ENCODE measurements at places on chromosomes 5 and 9.

GRCh38 chr9:131276891-131277286 is 579 bp upstream of the FAM78A start:
- no peak for DNase-seq

DNA sequence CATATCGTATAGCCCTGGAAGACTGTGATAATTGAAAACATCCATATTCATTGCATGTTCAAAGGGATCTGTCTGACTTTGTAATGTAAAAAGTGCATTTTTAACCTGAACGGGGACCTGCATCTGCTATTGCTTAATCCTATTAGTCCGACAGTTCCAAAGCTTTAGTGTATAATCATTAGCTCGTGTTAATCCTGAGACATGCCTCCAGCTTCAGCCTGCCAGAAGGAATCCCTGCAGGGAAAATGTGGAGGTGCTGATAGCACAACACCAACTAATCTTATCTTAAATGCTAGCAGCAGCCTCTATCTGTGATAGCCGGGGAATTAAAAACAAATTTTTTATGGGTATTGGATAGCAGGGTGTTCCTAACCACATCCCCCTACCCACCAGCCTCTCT is 495.2 kb downstream of the TLE4 start:
- no peak for DNase-seq

GRCh38 chr5:157494178-157494832 is 34.3 kb downstream of the NIPAL4 start:
- DNase-seq, result no peak

- DNase-seq, result no peak
These were observed 159.6 kb upstream of the GPR151 start for GRCh38 chr5:146675636-146676035.

GRCh38 chr9:133959171-133959570 is 33.0 kb downstream of the VAV2 start:
- DNase-seq, result no peak

GRCh38 chr5:73908395-73908794 is 282.4 kb downstream of the ARHGEF28 start:
- DNase-seq, result no peak

GRCh38 chr9:36322462-36322861 is 64.2 kb upstream of the GNE start:
- DNase-seq, result no peak

- DNase-seq, result no peak
These were observed 554.0 kb upstream of the KLF4 start for GRCh38 chr9:108043585-108043984.

GRCh38 chr9:35605351-35606137 is 482 bp downstream of the TESK1 start:
- DNase-seq, result no peak

DNA sequence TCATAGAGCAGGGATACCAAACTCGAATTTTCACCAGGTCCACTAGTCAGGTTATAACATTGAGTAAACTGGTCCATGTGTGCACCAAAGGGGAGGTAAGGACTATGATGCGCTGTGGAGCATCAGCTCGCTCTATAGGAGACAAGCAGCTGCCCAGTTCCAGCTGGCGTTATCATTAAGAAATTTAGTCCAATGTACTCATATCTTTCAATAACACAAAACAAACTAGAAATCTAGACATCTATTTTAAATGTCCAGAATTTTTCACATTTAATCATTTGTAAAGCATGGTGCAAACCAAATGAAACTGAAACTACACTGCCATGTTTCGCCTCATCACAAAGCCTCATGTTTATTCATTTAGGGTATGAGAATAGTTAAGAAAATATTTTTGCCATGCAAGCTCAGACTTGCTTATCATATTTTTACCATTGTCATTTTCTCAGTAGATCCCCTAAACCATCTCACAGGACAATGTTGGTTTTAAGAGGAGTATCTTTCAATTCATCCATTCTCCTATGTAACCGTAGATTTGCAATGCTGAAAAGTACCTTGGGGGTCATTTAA is 50.9 kb downstream of the ZNF474 start:
- no peak for DNase-seq

DNA sequence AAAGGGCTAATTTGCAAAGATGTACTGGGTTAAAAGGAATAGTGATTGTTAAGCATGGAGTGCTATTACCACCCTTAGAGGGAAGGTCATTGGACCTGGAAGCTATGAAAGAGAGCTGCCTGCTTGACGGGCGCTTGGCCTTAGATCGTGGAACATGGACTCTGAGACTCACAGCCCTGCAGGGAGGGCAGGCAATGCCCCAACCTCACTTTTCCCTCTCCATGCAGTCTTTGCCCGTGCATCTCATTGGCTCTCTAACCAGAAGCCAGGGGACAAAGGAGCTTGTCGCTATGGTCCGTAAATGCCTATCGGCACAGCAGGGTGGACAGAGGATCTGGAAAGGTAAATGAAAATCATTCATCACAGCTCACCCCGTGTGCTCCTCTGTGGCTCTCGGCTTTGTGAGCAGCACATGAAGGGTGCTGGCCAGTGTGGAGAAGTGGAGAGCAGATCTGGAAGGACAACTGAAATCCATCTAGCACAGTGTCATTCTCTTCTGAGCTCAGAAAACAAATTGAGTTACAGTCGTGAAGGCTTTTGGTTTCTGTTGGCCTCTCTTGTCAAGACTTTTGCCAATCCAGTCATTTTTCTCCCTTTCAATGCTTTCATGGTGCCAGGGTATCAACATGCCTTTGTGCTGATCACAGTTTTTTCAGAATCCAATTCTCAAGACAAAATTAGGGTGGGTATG is 186.2 kb downstream of the SNX18 start:
- no peak for DNase-seq

GRCh38 chr5:1868886-1869475 is 13.7 kb downstream of the IRX4 start:
- no peak for DNase-seq
